ENCODE measurements at places on chromosomes 2 and 18.
A peak's percentile ranks its signal among the peaks of the same experiment; 100 is the strongest.

DNA sequence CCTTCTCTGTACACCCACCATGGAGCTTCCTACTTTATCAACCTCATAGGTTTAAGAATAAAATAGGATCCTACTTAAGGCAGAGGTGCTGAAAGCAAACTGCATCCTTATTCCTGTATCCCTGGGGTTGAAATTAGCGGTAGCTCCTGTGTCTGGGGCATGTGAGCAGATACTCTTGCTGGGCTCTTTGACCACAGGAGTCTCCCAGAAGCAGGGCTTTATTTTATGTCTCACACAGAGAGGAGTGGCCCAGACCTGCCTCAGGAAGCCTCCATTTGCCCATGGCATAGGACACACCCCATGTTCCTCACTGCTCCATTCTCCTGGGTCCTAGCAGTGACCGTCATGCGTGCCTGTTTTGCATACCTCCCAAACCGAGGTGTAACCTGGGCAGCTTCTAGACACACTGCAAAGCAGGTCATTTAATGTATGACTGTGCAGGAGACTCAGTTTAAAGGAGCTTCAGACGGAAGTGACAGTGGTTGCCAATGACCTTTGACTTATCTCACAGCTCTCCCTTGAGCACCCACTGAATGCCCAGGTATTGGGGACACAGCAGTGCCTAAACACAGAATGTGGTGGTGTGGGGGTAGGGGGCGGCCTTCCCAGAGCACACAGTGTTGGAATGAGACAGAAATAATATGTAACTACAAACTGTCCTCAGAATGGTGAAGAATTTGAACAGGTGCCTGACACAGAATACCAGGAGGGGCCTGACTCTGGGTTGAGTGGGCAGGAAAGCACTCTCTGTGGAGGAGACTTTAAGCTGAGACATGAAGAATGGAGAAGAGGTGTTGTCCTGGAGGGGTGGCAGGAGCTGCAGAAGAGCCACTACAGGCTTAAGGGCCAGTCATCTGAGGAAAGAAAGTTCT is 3.7 kb downstream of the TMEM37 start:
- no peak for DNase-seq

DNA sequence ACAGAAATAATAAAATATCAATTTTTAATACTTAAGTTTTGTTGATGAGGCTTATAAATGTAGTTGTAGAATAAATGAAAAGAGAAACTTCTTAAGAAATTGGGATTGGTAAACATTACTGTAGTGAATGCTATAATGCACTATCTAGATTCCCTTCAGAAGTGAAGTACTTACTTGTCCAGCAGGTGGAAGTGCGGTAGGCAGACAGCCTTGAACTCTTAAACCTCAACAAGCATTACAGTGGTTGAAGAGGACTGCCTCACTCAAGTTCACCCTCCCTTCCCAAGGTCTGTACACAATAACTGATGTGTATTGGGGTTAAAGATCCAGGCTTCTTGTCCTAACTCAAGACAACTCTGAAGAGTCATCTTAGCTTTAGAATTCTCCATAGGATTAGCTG is 931.0 kb upstream of the LRRTM1 start:
- DNase-seq, result no peak

DNA sequence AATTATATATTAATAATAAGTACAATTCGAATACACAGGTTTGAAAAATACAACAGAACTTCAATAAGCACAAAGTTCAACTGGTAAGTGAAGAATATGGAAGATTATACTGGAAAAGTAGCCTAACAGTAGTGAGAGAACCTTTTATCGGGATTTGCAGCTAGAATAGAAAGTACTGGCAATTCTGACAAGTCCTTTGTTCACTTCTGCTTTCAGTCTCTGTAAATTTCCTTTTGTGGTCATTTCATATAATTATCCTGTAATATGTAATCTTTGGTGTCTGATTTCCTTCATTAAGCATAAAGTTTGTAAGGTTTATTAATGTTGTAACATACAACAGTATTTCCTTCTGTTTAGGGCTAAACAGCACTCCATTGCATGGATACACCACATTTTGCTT is 67.2 kb downstream of the CUL3 start:
- DNase-seq, result no peak

DNA sequence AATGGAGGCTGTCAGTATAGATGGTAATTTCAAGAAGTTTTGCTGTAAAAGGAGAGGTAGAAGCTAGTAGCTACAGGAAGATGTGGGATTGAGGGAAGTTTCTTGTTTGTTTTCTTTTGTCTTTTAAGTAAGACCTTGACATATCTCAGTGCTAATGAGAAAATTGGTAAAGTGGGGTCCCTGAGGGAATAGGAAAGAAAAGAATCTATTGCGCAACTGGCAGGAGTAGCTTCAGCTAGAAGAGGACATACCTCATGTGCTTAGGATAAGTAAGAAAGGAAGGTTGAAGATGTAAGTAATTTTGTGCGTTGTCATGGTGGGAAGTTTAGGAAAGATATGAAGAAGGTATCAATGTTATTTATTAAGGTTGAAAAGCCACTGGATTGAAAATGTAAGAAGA is 8.4 kb upstream of the IKZF2 start:
- DNase-seq, result no peak

DNA sequence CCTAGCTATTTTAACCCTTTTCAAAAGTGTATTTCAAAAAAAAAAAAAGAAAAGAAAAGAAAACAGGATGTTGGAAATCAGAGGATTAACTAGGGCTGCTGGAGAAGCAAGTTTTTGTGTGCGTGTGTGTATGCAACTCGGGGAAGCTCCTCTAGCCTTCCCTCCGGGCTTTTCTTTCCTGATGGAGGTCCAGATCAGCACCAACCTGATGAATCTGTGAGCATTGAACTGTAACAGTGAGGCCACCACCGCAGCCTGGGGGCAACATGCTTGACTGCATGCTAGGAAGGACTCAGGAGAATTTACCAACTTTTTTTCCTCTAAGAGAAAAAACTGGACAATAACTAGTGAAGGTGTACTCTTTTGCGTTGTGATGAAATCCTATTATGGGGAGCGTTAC is 2.3 kb downstream of the OBSL1 start:
- DNase-seq, result no peak

GRCh38 chr18:13623348-13623747 is 103.0 kb downstream of the FAM210A start:
- DNase-seq, result no peak

- no peak for DNase-seq
Measured at GRCh38 chr2:45207101-45207500, 197.8 kb upstream of the SIX2 start.

GRCh38 chr2:212416086-212416485 is 122.5 kb downstream of the ERBB4 start:
- DNase-seq, result no peak

- no peak for DNase-seq
Measured at GRCh38 chr2:10922307-10923007, 10.7 kb downstream of the KCNF1 start.

DNA sequence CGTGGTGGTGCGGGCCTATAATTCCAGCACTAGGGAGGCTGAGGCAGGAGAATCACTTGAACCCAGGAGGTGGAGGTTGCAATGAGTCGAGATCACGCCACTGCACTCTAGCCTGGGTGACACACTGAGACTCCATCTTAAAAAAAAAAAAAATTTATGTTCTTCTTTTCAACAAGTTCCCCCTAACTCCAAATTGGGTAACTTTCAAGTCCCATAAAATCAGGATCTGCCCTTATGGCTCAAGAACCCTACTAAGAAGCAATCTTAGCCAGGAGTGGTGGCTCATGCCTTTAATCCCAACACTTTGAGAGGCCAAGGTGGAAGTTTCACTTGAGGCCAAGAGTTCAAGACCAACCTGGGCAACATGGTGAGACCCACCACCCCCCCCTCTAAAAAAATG is 30.3 kb upstream of the TLK1 start:
- DNase-seq, result no peak

DNA sequence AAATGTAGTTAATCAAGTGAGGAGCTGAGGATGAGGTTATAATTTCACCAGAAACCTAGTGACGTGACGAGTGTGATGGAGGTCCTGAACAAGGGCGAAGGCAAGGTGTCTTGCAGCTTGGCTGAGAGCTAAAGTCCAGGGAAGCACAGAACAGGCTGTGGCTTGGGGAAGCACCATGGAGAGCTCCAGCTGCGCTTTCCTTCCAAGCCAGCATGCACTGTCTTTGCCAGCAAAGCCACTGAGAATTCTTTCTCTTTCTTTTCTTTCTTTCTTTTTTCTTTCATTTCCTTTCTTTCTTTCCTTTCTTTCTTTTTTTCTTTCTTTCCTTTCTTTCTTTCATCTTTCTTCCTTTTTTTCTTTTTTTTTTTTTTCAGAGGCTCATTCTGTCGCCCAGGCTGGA is 239.3 kb downstream of the FBXO15 start:
- DNase-seq, result peak; percentile 63

DNA sequence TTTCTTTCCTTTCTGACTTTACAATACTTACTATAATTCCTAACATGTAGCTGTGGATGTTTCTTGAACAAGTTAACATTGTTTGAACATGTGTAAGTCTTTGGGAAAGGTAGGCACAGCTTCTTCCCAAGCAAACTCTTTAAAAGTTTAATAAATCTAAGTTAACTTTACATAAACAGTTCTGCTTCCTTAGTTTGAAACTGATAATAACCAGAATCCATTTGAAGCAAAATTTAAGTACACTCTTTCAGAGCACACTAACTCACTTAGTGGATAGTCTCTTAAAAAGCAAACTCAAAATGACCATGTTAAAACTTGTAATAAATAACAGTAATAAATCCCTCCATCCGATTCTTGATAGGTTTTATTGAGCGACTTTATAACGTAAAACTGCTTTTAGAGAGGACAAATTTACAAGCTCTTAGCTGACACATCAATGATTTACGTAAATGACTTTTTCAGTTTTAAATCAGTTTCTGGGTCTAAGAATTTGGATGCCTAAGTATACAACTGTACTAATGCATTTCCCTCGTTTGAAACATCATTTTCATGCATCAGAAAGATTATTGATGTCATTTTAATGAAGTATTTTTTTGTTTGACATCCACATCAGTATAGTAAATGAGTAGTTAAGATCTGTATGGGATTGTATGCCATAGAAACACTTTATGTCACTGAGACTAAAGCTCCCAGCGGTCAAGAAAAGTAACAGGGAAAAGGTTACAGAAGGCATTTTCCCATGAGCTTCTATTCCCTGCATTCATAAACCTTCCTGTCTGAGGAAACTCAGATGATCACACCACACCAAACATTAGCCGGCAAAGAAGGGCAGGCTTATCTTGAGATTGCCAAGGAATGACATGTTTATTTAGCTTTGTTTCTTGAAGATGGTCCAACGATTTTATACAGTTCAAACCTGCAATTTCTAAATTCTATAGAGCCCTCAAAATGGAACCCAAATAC is 67.5 kb downstream of the PDE1A start:
- peak; percentile 56 for DNase-seq

DNA sequence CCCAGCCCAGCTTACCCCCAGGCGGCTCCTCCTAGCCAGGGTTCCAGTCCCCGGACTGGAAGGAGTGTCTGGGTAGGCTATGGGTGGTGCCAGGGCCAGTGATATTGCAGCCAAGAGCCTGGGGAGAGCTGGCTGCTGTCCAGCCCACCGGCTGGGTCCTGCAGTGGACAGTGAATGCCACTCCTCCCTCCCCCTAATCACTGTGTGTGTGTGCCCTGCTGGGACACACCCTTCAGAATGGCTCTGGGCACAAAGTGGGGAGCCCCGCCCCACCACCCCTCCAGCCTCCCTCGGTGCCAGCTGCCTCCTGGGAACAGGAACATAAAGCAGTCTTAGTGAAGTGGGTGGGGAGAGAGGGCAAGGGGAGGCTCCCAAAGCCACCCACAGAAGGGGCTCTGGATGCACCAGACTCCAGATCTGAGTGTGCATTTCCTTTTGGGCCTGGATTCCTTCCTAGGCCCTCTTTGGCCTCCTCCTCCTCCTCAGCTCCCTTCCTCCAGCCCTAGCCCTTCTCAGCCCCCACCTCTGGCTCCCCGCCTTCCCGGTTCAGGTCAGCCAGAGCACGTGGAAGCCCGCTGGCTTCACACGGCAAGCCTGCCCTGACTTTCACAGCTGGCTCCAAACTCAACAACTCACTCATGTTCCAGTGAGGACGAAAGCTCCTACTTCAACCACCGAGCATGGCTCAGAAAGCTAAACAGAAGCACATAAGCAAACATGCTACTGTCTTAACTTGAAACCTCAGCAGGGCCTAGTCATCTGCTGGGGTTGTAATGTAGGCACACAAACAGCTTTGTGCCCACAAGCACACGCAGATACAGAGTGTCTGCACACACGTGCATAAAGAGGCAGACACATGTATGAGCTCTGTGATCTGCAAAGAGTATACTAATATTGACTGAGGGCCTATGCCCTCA is 209.2 kb upstream of the SMAD2 start:
- DNase-seq, result no peak

GRCh38 chr2:120369250-120369649 is 23.3 kb downstream of the INHBB start:
- DNase-seq, result no peak

DNA sequence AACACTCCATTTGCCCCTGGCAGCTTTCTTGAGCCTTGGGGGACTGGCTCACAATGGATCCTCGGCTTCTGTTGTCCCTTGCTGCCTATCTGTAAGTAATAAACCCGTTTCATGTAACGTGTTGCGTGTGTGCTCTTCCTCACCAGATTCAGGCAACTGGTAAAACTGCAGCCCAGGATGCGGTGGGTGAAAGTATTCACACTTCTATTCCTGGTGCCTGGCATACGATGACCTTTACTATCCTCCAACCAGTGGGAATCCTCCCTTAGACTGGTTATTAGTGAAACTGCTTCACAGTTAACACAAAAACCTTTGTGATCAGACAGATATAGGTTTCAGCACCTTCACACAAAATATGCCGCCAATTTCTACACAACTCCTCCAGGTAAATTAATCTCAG is 13.6 kb upstream of the ICA1L start:
- no peak for DNase-seq

- peak; percentile 61 for DNase-seq
Measured at GRCh38 chr2:119407430-119408220, 24.0 kb upstream of the TMEM37 start.

GRCh38 chr2:215973954-215974699 is 39.2 kb downstream of the MREG start:
- DNase-seq, result peak; percentile 44

DNA sequence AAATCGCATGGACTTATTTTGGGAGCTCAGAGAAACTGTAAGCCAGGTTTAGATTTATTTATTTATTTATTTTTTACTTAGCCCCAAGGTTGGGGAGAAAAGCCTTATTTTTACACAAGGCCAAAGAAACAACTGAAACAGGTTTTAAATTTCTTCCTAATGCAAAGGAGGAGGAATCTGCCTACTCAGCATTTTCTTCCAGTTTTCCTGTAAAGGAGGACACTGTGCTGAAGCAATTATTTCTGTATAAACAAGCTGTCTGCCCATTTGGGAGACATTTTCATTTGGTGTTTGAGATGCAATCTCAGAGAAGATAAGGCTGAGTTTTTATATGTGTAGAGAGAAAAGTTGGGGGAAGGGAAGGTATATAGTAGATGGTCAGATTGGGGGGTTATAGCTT is 125.0 kb downstream of the ETAA1 start:
- no peak for DNase-seq
